ENCODE measurements at places on chromosomes 7 and 10.

- no peak for DNase-seq
- H3K27ac ChIP-seq, result no peak overlapping the region
Observed at GRCh38 chr7:151758622-151759540, 118.0 kb downstream of the PRKAG2 start.

GRCh38 chr7:334618-335357, 44.8 kb downstream of the FOXL3 start:
- H3K27ac ChIP-seq, result no peak overlapping the region
- no peaks in the 10 kb centered on the region for H3K36me3 ChIP-seq
- H3K4me1 ChIP-seq, result no peaks in the 10 kb centered on the region
- DNase-seq, result no peak
- H3K27me3 ChIP-seq, result no peaks in the 10 kb centered on the region
- H3K4me3 ChIP-seq, result peak overlapping the region; percentile 38

DNA sequence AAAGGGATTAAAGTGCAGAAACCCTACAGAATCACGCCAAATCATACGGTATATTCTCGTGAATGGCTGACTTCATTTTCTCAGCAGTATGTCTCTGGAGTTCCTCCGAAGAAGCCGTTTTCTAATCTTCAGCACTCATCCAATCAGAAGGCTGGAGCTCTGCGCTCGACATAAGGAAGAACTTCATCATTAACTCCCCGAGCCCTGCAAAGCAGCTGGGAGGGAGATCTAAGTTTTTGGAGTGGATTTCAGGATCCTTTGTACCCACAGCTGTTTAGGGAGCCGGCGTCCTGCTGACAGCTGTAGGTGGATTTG, 40.7 kb upstream of the SDK1 start:
- H3K27me3 ChIP-seq, result no peaks in the 10 kb centered on the region
- H3K4me1 ChIP-seq, result peaks cover 2% of the 10 kb centered on the region
- H3K27ac ChIP-seq, result no peak overlapping the region
- no peaks in the 10 kb centered on the region for H3K36me3 ChIP-seq
- H3K4me3 ChIP-seq, result no peak overlapping the region

DNA sequence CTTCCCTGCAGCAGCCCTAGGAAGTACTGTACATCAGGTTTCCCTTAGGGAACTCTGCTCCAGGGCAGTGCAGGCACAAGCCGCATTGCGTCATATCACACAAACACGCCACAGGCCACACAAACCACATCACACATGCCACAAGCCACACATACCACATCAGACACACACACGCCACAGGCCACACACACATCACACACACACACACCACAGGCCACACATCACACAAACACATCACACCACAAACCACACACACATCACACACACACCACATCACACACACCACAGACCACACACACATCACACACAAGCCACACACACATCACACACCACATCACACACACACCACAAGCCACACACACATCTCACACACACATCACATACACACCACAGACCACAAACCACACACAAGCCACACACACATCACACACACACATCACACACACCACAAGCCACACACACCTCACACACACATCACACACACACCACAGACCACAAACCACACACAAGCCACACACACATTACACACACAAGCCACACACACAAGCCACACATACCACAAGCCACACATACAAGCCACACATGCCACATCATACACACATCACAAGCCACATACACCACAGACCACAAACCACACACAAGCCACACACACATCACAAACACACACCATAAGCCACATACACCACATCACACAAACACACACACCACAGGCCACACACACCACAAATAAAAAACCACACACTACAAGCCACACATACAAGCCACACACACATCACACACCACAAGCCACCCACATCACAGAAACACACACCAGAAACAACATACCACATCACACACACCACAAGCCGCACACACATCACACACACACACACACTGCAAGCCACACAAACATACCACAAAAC, 53.4 kb downstream of the TMEM209 start:
- peaks cover 4% of the 10 kb centered on the region for H3K36me3 ChIP-seq
- no peak for DNase-seq
- H3K27ac ChIP-seq, result no peak overlapping the region
- H3K4me1 ChIP-seq, result no peaks in the 10 kb centered on the region
- no peaks in the 10 kb centered on the region for H3K27me3 ChIP-seq
- H3K4me3 ChIP-seq, result no peak overlapping the region

DNA sequence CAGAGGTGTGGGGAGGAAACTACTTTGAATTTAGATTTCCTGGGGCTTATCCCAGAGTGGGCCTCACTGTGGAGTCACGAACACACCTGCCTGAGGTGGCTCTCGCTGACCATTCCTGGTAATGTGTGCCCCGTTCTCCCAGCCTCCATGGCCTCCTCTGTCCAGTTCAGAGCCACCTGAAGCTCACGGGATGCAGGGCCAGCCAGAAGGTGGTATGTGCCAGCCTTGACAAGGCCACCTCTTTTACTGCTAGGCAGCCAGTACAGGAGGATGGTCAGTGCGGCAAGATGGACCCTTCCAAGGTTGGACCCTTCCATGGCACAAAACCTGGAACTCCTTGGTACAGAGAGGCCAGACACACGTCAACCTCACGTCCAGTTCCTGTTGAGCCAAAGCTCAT, 210.3 kb downstream of the DNAJB6 start:
- DNase-seq, result no peak
- no peak overlapping the region for H3K4me3 ChIP-seq

DNA sequence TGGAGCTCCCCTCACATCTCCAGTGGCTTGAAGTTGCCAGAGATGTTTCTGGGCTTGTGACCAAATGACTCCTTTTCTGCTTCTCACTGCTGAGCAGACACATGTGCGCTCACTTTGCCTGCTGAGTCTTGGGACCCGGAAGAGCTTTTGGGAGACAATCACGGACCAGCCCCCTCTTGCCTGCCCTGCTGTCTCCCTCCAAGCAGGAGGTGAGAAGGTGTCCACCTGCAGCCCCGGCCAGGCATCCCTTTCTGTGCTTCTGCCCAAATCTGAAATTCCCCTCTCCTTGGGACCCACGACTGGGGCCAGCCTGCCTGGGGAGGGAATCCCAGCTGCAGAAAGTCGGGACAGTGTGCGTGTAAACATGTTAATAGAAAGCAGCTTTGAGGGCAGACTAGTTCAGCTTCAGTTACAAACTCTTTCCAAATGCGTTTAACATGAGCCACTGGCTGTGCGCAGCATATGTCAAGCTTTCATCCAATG, 31.7 kb downstream of the HTRA1 start:
- no peak overlapping the region for H3K4me3 ChIP-seq
- no peaks in the 10 kb centered on the region for H3K27me3 ChIP-seq

- no peaks in the 10 kb centered on the region for H3K36me3 ChIP-seq
- peak within 1 kb of the TSS; percentile 84 for H3K4me3 ChIP-seq
- H3K27me3 ChIP-seq, result peaks cover 8% of the 10 kb centered on the region
- peak; percentile 59 for DNase-seq
Observed at GRCh38 chr7:4681886-4682620, at the start of gene FOXK1. FOXK1 (plus strand) TSS chr7:4682295; CDS start chr7:4682309, 14 bp downstream.

DNA sequence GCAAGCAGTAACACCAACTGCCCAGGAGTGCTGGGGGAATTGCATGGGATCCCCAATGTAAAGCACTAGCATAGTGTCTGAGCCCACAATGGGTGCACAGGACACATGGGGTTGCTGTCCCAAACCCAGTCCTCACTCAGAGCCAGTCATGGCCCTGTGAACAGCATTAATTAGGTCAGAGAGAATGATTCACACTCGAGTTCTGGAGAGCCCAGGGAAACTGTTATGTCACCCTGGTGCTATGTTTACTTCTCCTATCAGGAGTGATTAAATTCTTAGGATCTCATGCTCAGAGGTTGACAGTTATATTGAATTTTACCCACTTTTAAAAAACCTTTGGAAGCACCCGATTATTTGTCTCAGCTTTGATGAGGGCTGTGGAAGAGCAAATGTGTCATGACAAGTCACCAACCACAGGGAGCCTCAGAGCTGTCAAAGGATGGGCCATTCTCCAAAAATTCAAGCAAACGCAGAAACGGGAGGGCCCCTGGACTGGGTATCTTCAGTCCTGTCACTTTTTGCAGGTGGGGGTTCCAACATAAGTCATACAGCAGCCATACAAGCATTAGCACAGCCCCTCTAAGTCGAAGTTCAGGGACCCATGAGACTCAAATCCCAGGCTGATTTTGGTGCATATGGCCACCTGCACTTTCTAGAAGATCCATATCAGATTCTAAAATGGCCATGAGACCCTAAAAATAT, 1.3 kb upstream of the RASSF4 start:
- H3K27ac ChIP-seq, result no peak overlapping the region
- H3K4me3 ChIP-seq, result peak overlapping the region; percentile 87
- H3K36me3 ChIP-seq, result peaks cover 16% of the 10 kb centered on the region
- H3K27me3 ChIP-seq, result no peaks in the 10 kb centered on the region
- H3K4me1 ChIP-seq, result peaks cover 8% of the 10 kb centered on the region
- DNase-seq, result peak; percentile 11

DNA sequence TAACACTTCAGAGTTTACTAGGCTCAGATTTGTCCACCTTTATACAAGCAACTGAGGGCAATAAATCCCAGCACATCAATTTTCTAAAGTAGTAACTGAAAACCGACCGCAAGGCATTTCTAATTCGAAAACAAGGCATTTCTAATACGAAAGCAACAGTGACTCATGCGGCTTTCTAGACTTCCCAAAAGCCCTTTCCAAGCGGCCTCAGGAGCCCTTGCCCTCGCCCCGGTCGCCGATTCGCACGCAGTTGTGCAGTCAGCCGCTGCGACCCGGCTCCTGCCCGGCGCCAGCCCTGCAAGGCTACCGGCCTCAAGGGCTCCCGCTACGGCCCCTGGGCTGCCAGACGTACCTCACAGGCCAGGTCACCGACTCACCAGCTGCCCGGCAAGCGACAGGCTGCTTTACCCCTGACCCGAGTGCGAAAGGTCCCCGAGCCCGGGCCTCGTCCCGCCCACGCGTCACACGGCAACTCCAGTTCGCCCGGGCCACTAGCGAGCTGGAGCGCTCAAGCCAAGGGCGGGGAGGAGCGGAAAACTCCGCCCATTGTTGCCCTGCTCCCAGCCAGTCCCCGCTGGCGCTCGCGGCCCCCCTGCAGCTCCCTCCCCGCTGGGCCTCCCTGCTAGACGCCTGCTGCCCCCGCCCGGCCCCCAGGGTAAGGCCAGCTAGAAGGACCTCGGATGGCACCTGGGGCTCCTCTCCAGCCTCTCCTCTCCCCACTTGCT, 7.3 kb downstream of the NCOA4 start:
- H3K36me3 ChIP-seq, result no peaks in the 10 kb centered on the region
- no peaks in the 10 kb centered on the region for H3K4me1 ChIP-seq
- peak overlapping the region; percentile 77 for H3K4me3 ChIP-seq
- peak; percentile 91 for DNase-seq
- H3K27me3 ChIP-seq, result no peaks in the 10 kb centered on the region

DNA sequence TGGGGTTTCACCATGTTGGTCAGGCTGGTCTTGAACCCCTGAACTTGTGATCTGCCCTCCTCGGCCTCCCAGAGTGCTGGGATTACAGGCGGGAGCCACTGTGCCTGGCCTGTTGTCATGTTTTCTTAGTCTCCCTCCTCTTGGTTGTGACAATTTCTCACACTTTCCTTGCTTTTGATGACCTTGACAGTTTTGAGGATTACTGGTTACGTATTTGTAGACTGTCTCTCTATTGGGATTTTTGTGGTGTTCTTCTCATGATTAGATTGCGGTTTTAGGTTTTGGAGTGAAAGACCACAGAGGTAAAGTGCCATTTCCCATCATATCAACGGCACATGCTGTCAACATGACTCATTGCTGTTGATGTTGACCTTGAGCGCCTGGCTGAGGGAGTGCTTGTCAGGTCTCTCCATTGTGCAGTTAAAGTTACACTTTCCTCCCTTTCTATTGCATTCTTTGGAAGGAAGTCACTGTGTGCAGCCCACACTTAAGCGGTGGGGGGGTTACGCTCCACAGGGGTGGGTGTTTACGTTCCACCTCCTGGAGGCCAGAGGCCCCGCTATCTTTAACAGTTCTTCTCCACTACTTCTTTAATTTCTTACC, 10.8 kb downstream of the NEURL1 start:
- H3K4me1 ChIP-seq, result no peaks in the 10 kb centered on the region
- no peak for DNase-seq
- H3K36me3 ChIP-seq, result no peaks in the 10 kb centered on the region

DNA sequence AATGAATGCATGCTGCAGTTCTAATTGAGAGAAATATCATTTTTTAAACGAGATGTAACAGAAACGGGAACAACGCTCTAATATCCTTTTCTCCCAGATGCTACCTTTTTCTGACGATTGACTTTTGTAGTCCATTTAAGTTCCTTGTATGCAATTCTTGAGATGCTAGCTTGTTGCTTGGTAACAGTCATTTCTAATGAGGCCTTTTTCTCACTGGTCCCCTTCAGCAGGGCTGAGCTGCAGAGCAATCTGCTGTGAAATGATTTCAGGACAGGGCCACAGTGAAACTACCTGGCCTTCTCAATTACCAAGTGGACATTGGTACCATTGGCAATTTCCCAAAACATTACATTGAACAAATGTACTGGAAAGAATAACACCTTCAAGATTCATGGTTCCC, 26.2 kb upstream of the FOXK1 start:
- no peak overlapping the region for H3K27ac ChIP-seq
- no peaks in the 10 kb centered on the region for H3K4me1 ChIP-seq
- peaks cover 6% of the 10 kb centered on the region for H3K36me3 ChIP-seq
- H3K4me3 ChIP-seq, result no peak overlapping the region

GRCh38 chr10:46062723-46063428, 16.8 kb upstream of the MSMB start:
- no peak overlapping the region for H3K27ac ChIP-seq
- H3K4me1 ChIP-seq, result no peaks in the 10 kb centered on the region
- no peaks in the 10 kb centered on the region for H3K36me3 ChIP-seq
- no peak for DNase-seq
- H3K4me3 ChIP-seq, result no peak overlapping the region

GRCh38 chr10:87842220-87842641, 21.1 kb downstream of the KLLN start:
- H3K27me3 ChIP-seq, result no peaks in the 10 kb centered on the region
- H3K36me3 ChIP-seq, result no peaks in the 10 kb centered on the region
- DNase-seq, result no peak
- H3K27ac ChIP-seq, result no peak overlapping the region
- H3K4me3 ChIP-seq, result no peak overlapping the region
- no peaks in the 10 kb centered on the region for H3K4me1 ChIP-seq
